Stimulated activated CD8-positive, alpha-beta memory T cell treated with anti-CD3 and anti-CD28 coated beads, Interleukin-2, amount 100 ng/mL, for 1 hour (primary cell): ENCODE measurements at places on chromosomes 11 and 22.

DNA sequence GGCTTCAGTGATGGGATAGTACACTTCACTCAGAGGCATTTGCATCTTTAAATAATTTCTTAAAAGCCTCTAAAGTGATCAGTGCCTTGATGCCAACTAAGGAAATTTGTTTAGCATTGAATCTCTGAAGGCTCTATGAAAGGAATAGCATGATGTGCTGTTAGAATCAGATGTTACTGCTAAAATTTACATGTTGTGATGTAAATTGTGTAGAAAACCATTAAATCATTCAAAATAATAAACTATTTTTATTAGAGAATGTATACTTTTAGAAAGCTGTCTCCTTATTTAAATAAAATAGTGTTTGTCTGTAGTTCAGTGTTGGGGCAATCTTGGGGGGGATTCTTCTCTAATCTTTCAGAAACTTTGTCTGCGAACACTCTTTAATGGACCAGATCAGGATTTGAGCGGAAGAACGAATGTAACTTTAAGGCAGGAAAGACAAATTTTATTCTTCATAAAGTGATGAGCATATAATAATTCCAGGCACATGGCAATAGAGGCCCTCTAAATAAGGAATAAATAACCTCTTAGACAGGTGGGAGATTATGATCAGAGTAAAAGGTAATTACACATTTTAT lies 4.6 kb downstream of the MALAT1 start:
- DNase-seq, result no peak

DNA sequence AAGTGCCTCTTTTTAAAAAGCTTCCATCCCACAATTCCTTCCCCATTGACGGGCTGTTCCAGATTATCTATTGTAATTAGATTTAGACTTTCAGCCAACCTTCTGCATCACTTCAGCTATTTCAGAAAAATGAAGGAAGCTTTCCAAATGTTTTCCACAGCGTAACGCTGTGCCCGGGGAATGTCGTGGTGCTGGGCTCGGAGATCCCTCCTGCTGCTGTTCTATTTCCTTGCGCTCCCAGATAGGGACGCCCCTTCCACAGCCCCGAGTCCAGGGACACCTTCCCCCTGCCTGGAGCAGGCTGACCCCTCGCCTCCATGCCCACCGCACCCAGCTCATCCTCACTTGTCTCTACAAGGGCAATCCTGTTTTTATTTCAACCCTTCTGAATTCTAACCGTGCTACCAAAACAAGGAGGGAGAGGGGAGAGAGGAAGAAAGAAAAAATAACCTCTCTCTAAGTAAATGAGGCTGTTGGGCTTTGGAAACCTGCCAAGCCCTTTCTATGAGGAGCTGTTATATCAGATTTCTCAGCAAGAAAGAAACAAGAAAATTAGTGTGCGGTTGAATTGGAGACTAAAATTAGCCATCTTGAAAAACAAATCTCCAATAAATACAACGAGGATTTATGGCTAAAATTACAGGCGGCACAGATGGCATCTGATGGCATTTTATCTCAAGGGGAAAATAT lies 366.9 kb downstream of the BRD1 start:
- no peak for DNase-seq

DNA sequence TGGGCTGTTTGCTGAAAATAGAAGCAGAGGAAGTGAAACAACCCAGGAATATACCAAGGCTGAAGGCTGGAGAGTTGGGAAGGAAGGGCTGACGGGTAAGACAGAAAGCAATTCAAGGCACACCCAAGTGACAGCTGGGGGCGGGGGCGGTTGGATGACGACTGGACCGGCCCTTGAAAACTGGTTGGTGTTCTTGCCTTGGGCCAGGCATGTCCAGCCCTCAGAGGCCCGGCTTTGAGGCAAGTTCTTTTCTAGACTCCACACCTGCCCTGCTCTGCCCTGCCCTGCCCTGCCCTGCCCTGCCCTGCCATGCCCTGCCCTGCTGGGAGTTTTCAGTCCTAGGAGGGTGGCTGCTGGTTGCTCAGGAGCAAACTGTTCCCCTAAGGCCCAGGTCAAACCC lies 34.2 kb upstream of the CACNG2 start:
- no peak for DNase-seq

- no peak for DNase-seq
Observed at GRCh38 chr11:122139595-122139866, 23.5 kb upstream of the BLID start.
